ENCODE measurements at places on chromosomes 7 and 10. TPM values are rescaled to one million over a fixed set of nuclear protein-coding genes. Genes with fewer than 3 reads are reported as not detected.

Gene AOAH
- not detected for total RNA-seq

GRCh38 chr7:156942708-156943090, 6.8 kb upstream of the NOM1 start:
- no peaks in the 10 kb centered on the region for H3K4me1 ChIP-seq
- no peak overlapping the region for H3K27ac ChIP-seq
- no peaks in the 10 kb centered on the region for H3K36me3 ChIP-seq
- H3K27me3 ChIP-seq, result peaks cover 27% of the 10 kb centered on the region
- DNase-seq, result no peak
- no peak overlapping the region for H3K4me3 ChIP-seq

DNA sequence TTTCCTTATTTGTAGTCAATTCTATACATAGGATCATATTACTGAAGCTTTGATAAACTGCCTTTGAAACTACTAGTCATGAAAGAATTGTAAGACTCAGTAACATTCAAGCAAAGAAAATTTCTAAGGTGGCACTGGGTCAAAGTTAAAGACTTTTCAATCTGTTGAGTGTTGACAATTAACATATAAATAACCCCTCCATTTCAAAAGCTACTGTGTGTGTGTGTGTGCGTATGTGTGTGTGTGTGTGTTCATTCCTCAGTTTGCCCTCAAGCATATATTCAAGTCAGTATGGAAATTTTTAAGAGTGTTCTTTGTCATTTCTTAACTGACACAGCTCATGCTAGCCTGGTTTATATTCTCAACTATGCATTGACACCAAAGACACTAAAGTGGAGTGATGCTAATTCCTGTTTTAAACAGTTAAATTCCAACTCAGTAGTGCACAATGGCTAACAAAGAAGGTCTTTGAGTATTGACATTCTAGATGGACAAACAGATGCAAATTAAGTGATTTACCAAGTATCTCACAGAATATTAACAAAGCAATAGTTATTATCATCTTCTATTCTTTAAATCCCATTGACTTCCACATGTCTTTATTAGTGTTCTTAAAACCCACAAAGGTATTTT, 314.8 kb upstream of the GRM3 start:
- no peaks in the 10 kb centered on the region for H3K27me3 ChIP-seq
- H3K4me3 ChIP-seq, result no peak overlapping the region
- no peaks in the 10 kb centered on the region for H3K4me1 ChIP-seq
- DNase-seq, result no peak
- H3K36me3 ChIP-seq, result no peaks in the 10 kb centered on the region

DNA sequence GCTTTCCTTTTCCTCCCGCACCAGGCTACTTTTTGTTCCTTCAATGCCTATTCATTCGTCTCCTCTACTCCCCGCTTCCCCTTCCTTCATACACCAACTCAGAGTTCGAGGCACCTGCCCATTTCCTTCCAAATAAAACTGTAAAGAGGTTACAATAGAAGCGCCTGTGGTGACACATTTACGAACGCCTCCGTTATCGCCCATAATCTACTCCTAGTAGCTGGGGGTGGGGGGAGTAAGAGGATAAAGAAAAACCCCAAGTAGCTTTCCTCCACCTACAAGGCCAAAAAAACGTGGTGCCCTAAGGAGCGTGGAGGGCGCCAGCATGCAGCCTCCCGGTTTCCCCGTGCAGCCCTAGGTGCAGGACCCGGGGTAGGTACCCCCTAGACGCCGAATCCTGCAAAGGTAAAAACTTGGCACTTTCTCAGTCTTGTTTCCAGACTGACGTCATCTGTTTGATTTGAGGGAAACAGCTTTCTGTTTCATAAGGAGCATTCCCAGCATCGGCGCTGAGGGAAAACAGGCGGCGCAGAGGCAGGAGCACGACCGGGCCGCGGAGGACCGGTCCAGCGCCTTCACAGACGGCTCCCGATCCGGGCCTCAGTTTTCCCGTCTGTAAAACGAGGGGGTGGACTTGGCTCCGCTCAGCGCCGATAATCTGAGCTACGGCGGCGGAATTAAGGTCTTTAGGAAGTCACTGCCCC, 922 bp downstream of the PPA1 start:
- peak overlapping the region; percentile 76 for H3K4me3 ChIP-seq
- H3K36me3 ChIP-seq, result 0 out of 2 replicates have a peak, but pooled peaks cover 5% of the 10 kb centered on the region

GRCh38 chr7:74658178-74659004, 873 bp downstream of the GTF2I start:
- peaks cover 27% of the 10 kb centered on the region for H3K4me1 ChIP-seq
- H3K4me3 ChIP-seq, result peak overlapping the region; percentile 80
- DNase-seq, result peak; percentile 90
- H3K36me3 ChIP-seq, result peaks cover 4% of the 10 kb centered on the region

DNA sequence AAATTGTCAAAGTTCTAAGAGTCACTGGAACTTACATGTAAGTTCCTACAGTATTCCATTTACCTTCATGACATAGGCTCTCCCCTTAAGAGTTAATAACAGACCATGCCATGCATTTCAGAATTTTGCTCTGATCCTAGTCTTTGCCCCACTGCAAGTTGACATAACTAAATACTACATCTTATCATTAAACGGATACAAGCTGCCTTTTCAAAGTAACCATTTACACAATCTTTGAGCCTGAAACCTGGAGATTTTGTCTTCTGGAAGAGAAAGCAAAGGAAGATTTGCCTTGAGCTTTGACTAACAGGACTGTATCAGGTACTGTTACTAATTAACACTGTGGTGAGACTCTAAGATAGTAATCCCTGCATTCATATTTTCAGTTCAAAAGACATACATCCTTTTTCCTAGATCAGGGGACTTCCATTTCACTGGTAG, 9.3 kb upstream of the AKR1D1 start:
- DNase-seq, result no peak
- H3K27ac ChIP-seq, result no peak overlapping the region
- no peaks in the 10 kb centered on the region for H3K27me3 ChIP-seq
- no peaks in the 10 kb centered on the region for H3K36me3 ChIP-seq
- no peaks in the 10 kb centered on the region for H3K4me1 ChIP-seq
